ENCODE measurements at places on chromosomes 3 and 15. TPM values are rescaled to one million over a fixed set of nuclear protein-coding genes. Genes with fewer than 3 reads are reported as not detected.
A peak's percentile ranks its signal among the peaks of the same experiment; 100 is the strongest.

DNA sequence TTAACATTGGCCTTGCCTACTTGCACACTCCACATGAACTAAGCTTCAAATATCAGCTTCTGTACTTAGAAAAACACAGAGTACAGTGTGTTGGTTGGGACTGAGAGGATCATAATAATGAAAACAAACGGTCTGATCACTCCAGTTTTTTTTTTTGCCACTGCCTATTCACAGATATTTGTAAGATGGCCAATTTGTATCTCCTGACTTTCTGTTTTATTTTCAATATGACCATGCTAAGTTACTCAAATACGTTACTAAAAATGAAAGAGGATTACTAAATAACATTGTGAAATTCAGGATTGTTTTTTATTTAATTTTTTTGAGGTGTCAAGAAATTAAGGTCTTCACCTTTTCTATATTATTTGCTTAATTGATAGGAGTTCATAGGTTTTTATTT lies 595.1 kb downstream of the TUSC7 start:
- DNase-seq = no peak

DNA sequence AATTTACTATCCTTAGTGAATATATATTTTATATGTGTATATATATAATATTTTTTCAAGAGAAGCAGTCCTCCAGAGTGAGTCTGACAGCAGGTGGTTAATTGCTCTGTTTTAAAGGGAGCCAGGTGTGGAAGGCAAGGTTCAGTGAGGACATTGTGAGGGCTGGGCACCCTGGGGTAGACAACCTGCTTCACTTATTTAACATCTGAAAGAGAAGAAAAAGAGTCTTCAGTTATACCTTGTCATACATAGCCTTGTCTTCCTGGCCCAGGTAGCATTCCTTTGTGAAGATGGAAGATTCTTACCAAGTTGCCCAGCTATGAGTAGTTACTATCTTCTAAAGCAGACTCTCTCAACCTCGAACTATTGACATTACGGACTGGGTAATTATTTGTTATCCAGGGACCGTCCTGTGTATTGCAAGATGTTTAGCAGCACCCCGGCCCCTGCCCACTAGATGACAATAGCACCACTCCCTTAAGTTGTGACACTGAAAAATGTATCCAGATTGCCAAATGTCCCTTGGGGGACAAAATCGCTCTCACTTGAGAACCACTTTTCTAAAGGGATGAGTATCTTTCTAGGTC lies 336.0 kb upstream of the TRIM42 start:
- DNase-seq = no peak

GRCh38 chr3:48679411-48680391 lies 6.0 kb downstream of the NCKIPSD start:
- no peak for DNase-seq

The VILL gene
- total RNA-seq = 12.1 TPM

DNA sequence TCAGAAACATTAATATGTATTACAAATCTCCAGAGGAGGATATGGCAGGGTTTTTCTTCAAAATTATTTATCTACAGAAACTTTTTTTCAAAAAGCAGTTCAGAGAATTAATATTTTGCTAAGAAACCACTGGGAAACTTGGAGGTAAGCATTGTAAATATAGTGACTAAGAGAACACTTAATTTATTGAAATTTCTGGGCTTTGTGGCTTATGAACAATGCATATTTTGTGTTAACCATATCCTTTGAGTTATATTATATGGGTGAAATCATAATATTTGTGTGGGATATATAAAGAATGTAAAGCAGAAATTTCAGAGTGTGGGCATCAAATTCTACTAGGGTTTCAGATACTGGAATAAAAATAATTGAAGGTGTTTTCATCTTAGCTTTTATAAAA lies 1059.2 kb downstream of the ZPLD1 start:
- no peak for DNase-seq

DNA sequence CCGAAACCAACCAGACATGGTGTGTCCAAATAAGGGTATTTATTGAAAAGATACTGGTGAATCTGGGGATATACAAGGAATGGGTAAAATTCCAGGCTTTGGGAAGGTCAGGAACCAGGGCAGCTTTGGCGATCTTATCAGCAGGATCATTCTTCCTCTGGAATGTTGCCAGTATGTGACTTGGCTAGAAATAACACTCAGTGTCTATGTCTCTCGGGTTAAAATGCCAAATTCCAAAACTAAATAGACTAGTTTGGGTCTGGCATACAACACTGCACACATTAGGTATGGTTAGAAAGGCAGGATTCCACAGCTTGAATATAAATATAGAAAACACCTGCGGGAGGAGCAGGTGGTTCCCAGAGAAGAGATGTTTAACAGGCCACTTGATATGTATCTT lies 220.2 kb upstream of the CD96 start:
- DNase-seq = no peak

DNA sequence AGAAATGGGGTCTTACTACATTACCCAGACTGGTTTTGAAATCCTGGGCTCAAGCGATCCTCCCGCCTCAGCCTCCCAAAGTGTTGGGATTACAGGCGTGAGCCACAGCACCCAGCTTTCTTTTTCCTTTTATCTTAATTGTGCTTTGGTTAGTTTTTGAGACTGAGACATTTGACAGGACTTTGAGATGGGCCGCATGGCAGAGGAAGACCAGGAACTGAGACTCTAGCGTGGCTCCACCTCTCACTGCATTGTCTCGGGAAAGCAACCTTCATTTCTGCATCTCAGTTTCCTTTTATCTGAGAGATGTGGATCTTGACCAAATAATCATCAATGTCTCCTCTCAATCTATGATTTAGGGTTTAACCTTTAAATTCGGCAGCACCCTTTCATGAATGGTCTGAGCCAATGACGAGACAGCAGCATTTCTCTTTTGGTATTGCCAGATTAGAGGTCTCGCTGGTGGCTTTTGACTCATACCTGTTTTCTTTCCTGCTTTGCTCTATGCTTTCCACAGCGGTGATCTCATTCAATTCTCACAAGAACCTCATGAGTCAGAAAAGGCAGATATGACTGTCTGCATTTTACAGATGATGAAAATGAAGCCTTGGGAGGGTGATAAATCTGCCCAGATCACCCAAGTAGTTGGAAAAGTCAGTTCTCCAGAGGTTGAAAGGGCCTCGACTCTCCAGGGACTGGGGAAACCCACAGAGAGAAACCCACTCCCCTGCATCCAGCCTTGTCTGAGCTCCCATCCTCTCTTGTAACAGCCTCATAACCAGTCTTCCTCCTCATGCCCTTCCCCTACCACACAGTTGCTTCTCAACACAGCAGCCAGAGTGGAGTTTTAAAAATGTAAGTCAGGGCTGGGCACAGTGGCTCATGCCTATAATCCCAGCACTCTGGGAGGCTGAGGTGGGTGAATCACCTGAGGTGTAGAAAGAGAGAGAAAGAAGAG lies 84.8 kb upstream of the FOXB1 start:
- DNase-seq = peak; percentile 75

GRCh38 chr15:100121285-100121684 lies 220.5 kb downstream of the ADAMTS17 start:
- no peak for DNase-seq

GRCh38 chr15:53126144-53126543 lies 336.0 kb upstream of the ONECUT1 start:
- DNase-seq = no peak

DNA sequence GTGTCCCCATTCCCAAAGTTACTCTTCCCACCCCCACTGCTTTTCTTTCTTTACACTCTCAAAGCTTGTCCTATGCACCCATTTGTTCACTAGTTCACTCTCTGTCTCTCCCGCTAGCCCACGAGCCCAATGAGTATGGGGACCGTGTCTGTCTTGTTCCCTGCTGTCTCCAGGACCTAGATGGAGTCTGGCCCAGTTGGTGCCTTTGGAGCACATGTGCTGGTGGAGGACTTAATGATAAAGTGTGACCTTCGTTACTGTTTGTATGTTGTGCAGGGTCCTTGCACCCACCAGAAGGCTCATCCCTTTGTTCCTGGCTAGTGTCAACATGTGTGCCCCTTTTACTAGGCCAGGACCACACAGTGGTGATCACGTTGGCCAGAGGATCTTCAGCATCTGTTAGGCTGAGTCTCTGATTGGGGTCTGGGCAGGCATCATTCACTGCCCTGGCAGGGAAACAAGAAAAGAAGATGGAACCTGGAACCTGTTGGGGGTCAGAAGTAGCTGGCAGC lies 7.4 kb downstream of the CISH start:
- no peak for DNase-seq

- DNase-seq = no peak
Observed at GRCh38 chr3:160929595-160929994, 173.6 kb downstream of the PPM1L start.

- no peak for DNase-seq
Observed at GRCh38 chr3:47128137-47128536, 35.8 kb downstream of the SETD2 start.

DNA sequence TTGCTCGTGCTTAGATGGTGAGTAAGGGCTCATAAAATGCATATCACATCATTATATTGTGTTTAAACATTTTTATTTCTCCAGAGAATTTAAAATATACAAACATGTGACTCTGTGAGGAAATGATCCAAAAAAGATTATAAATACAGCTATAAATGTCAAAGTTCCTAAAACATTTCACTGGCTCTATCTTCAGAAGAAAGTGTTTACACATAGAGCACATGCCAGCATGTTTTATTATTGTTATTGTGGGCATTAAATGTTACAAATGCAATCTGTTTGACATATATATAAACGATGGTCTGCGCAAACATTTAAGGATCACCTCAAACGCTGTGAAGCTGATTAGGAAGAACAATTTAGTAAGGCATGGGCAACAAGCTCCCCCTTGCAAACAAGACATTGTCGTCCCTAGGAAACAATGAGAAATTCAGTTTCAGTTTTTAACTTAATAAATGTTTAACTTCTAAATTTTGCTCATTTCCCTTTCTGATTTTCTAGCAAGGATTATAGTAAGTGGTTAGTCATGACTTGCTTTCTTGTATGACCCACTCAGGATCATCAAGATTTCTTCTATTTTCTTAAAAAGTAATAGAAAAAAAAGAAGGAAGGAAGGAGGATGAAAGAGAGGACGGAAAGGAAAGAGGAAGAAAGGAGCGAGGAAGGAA lies 207.5 kb downstream of the SATB1 start:
- no peak for DNase-seq

GRCh38 chr3:71465371-71466036 lies 118.0 kb downstream of the FOXP1 start:
- no peak for DNase-seq

The SLC9A9 gene
- total RNA-seq = 1.6 TPM

- DNase-seq = no peak
Observed at GRCh38 chr15:54288049-54288448, 309.8 kb downstream of the UNC13C start.

DNA sequence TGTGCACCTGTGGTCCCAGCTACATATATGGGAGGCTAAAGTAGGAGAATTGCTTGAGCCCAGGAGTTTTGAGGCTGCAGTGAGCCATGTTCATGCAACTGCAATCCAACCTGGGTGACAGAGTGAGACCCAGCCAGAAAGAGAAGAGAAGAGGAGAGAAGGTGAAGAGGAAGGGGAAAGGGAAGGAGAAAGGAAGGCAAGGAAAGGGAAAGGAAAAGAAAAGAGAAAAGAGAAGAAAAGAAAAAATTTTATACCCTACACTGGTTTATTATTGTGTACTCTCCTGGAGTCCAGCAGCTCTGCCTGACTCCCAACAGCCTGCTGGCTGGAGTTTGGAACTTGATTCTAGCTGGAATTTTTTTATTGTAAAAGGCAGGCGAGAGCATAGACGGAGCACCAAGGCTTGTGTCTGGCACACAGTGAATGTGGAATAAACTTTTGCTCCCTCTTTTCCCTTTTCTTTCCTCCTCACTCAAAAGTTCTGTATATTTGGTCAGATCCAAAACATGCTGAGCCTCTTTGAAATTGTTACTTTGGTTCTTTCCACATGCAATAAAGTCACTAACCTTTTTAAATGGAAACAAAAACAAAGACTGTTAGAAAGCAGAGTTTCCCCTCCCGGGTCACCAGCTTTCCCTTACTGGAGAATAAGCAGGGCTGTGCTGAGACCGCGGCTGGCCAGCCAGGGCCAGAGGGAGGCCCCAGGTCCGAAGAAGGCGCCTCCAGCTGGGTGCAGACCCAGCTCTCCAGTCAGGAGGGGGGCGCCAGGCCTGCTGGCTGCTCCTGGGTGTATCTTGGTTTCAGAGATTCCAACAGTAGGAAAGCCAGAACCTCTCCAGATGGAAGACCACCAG lies 9.9 kb downstream of the THSD4 start:
- DNase-seq = no peak

DNA sequence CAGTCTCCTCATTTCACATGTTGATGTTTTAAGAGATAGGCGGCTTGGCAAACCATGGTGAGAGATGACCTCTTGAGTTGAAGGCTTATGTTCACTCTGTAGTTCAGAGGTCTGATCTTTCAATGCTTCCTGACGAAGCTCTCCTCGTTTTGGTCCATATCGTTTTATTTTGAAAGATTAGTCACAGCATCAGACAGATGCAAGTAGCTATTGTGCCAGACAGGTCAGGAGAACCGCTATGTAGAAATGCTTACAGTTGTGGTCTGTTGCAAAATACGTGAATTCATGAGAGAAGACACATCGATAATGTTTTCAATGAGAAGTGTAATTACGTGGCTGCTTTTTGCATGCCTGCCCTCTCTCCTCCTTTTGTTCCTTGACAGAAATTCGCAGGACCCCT lies 47.5 kb downstream of the CHL1 start:
- no peak for DNase-seq

The MINAR1 gene
- 0.51 TPM for total RNA-seq

- no peak for DNase-seq
Observed at GRCh38 chr3:164832216-164832615, 246.1 kb downstream of the SI start.

- no peak for DNase-seq
Observed at GRCh38 chr15:99507504-99508310, 58.1 kb upstream of the MEF2A start.

DNA sequence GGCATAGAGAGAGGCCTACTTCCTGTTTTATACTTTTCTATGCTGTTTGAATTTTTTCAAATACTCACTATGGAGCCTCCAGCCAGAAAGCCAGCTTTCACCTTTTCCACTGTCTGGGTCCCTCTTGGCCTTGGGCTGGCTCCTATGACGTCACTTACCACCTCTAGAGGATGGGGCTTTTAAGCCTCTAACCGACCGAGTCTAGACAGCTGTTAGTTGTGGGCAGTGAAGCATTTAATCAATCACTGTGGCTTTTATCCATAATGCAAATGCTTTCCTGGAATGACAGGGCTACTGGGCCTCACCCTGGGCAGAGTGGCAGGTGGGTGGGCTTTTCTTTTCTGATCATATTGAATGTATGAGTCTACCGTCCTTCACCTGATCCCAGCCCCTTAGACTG lies 61.9 kb downstream of the LRRK1 start:
- DNase-seq = no peak

- DNase-seq = no peak
Observed at GRCh38 chr3:24359645-24360462, 134.8 kb downstream of the THRB start.

The TLE3 gene
- 97.6 TPM for total RNA-seq

The THBS1 gene
- total RNA-seq = 0.57 TPM

- no peak for DNase-seq
Observed at GRCh38 chr3:144312702-144313101, 341.1 kb downstream of the DIPK2A start.

DNA sequence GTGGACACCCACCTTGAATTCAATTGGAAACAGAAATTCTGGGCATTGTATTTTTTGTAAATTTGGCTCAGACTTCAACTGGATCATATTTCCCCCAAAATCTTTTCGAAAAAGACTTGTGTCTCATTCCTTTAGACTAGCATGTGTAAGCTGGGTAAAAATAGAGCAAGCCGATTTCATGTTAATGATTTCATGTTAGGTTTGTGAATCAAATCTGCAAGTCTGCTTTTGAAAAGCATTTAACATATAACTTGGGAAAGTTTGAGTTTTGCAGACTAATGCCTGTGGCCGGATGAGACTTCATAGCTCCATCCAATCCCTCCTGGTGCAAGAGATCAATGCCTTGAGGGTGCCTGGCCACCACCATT lies 64.5 kb downstream of the FLNB start:
- no peak for DNase-seq

- no peak for DNase-seq
Observed at GRCh38 chr3:136350557-136350956, 100.4 kb downstream of the PCCB start.
